ENCODE measurements at places on chromosomes 1 and 21. TPM values are rescaled to one million over a fixed set of nuclear protein-coding genes. Genes with fewer than 3 reads are reported as not detected.

TEKT2 gene
- 0.25 TPM for total RNA-seq

ESRRG gene
- not detected for total RNA-seq

BMP8A gene
- total RNA-seq = 0.19 TPM

TOE1 gene
- 13.4 TPM for total RNA-seq

Data from bladder microvascular endothelial cell (primary cell).